ENCODE measurements at places on chromosomes 16 and 17. TPM values are rescaled to one million over a fixed set of nuclear protein-coding genes. Genes with fewer than 3 reads are reported as not detected.

DNA sequence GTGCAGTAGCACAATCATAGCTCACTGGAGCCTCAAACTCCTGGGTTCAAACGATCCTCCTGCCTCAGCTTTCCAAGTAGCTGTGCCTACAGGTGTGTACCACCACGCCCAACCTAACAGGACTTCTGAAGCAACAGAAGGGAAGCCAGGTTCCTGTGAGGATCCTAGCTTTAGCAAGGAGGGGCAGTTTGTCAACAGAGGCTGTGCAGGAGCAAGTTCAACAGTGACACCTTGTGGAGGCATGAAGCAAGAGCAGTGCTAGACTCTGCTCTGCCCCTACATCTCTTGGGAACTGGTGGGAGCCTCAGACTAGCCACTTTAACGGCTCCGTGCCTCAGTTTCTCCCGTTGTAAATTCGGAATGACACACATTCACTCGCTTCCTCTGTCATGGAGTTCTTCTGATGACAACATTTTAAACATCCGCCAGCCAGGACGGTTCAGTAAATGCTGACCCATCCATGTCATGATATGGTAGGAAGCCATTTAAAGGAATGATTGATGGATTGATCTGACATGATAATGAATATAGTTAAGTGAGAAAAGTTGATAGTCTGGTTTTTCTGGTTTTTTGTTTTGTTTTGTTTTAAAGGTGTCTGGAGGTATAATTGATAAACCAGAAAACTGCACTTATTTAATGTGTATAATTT lies 218.7 kb downstream of the MRTFB start:
- peak; percentile 31 for DNase-seq

DNA sequence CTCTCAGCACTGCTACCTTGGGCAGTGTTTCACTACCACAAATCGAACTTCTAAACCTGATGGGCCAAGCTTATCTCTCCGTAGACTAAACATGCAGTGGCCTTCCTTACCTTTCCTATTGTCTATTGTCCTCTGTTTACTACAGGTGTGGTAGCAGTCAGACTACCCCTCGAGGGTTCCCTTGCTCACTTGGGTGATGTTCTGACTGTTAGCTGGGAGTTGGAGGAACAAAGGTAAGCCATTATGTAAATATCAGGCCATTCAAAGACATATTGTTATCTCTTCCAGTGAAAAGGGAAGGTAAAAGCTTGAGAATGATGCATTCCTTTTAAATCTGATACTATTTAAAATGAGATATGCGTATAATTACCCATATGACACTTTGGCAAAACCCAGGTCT lies 828.3 kb upstream of the EEF2KMT start:
- no peak for DNase-seq

DNA sequence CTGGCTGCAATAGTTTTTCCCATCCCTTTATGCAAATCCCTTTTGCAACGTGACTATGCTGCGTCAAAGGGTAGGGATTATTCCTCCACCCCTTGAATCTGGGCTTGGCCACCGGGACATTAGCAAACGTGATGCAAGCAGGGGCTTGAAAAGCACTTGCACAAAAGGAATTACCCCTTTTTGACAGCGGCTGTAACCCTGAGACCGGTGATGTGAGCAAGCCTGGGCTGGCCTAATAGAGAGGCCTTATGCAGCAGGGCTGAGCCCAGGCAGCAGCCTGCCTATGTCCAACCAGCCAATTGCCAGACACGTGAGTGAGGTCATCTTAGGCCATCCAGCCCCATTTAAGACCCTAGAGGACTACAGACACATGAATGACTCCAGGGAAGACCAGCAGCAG lies 30.4 kb upstream of the PAFAH1B1 start:
- no peak for DNase-seq

- no peak for DNase-seq
Observed at GRCh38 chr17:4163951-4164350, 21.0 kb downstream of the CYB5D2 start.

DNA sequence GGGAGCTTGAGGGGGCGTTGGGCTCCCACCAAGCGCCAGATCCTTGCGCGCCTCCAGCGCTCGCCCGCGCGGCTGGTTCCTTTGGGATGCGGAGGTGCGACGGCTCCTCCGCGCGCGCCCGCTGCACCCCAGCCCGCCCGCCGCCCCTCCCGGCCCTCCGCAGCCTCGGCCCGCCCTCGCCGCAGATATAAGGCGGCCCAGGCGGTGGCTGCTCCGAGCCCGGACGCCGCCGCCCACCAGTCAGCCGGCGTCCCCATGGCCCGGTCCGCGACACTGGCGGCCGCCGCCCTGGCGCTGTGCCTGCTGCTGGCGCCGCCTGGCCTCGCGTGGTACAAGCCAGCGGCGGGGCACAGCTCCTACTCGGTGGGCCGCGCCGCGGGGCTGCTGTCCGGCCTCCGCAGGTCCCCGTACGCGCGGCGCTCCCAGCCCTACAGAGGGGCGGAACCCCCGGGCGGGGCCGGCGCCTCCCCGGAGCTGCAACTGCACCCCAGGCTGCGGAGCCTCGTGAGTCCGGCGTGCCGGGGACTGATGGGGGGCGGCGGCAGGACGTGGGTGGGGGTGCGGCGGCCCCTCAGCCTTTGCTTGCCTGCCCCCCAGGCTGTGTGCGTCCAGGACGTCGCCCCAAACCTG lies at the start of gene NPB:
TSS of gene NPB (plus strand) at position 216 of the 630 bp plus-strand sequence. CDS start at position 256, 40 bp downstream.
- no peak for DNase-seq

GRCh38 chr17:43994272-43995149 lies 9.9 kb upstream of the NAGS start:
- peak; percentile 84 for DNase-seq

PDIA2 gene
- 2.4 TPM for polyA plus RNA-seq

ZNF597 gene
- 1.2 TPM for polyA plus RNA-seq

DNA sequence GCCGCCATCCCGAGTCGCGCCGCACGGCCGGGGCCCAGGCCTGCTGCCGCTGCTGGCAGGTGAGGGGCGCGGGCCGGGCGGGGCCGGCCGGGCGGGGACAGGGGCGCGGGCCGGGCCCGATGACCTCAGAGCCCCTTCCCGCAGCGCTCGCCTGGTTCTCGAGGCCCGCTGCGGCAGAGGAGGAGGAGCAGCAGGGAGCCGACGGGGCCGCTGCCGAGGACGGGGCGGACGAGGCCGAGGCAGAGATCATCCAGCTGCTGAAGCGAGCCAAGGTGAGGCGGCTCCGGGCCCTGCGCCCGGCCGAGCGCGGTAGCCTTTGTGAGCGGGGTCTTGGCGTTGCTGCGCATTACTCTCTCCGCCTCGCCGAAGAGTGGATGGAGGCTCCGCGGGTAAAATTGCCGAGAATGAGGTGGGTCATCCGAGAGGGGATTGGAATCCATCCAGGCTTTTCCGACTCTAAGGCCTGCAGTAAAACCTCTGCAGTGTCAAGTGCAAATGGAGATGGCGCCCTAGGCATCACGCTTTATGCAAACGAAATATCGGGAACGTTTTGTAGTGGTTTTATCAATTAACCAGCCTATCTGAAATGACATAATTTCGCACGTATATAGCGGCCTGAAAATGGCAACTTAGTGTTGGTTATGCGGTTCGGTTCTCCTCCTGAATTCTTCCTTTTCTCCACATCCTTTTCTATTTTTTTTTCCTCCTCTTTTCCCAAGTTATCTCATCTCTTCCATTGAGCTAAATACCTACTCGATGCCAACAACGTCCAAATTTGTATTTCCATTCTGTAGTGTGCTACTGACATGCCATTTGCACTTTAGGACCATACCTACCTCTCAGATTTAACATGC lies 577 bp downstream of the TTC19 start:
- DNase-seq = no peak

- DNase-seq = peak; percentile 96
Observed at GRCh38 chr16:67279296-67280089, at the start of gene PLEKHG4. Gene PLEKHG4, plus strand, starts transcription at chr16:67279532. Its CDS starts 513 bp downstream, at chr16:67280045.

GRCh38 chr16:85002099-85002541 lies 9.2 kb downstream of the ZDHHC7 start:
- no peak for DNase-seq

CDRT4 gene
- 14.2 TPM for polyA plus RNA-seq

DNA sequence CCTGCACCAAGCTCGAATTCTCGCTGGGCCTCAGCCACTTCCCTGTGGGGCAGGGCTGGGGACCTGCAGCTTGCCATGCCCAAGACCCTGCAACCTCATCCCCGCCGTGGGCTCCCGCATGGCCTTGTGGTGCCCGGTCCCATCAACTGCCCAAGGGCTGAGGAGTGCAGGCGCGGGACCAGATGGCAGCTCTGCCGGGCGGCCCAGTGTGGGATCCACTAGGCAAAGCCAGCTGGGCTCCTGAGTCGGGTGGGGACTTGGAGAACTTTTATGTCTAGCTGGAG lies 408.6 kb downstream of the UTP18 start:
- no peak for DNase-seq

NPW gene
- polyA plus RNA-seq = 2.5 TPM

DNA sequence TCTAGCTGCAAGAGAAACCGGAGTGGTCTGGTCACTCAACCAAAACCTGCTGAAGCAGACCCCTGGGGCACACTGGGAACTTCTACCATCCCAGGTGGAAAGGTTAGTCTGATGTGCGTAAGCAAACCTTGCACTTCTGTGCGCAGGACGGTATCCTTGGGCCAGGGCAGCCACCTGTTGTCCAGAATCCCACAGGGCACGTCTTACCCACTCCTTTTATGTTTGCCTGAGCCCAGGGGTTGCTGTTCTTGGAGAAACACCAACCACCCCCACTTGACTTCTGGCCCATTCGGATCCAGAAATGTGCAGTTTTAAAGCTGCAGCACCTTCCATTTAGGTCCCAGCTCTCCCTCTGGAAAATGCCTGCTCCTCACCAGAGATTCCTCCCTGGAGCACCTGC lies 18.7 kb downstream of the TBC1D24 start:
- no peak for DNase-seq

DNA sequence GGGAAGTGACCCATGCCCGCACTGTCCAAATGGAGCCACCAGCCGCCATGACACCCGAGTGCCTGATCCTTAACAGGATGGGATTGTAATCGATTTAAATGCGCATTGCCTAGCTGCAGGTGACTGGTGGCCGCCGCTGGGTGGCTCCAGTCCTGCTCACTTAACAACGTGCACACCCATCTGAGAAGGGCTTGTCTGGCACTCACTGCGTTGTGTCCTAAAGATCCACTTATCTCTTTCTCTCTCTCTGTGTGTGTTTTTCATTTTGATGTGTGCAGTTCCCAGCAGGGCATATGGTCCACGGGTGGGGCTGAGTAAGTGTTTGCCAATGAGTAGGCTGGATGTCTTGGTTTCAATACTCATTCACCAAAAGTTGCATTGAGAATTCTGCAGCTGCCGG lies 80.6 kb downstream of the IRF8 start:
- no peak for DNase-seq

DNA sequence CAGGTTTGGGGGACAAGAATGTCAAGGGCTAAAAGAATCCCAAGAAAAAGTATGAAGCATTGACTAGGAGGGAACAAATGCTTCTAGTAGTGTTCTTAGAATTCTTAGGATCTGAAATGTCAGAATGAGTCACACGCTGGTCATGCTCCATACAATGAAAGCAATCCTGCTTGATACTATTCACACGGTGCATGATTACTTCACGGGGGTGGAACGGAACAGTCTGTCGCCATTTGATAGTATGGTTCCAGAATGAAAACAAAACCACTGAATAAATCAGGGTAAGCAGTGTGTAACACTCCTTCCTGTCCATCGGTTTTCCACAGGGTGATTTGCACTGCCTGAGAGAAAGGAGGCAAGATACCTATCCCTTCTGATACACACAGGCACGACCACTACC lies 22.9 kb upstream of the YWHAE start:
- no peak for DNase-seq

DNA sequence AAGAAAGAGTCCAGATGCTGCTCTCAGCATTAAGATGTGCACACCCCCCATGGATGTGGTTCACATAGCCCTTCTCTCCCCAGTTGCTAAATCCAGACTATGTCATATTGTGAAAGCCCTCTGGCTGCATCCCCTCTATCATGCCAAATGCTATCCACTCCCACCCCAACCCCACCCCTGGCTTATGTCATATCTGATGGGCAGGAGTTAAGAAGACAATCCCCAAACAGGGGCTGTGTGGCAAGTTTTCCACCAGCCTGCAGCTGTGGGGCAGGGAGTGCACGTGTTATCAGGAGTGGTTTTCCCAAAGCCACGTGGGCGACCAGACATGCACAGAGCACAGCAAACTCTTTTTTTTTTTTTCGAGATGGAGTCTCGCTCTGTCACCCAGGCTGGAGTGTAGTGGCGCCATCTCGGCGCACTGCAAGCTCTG lies 10.0 kb downstream of the FAM117A start:
- DNase-seq = no peak

DNA sequence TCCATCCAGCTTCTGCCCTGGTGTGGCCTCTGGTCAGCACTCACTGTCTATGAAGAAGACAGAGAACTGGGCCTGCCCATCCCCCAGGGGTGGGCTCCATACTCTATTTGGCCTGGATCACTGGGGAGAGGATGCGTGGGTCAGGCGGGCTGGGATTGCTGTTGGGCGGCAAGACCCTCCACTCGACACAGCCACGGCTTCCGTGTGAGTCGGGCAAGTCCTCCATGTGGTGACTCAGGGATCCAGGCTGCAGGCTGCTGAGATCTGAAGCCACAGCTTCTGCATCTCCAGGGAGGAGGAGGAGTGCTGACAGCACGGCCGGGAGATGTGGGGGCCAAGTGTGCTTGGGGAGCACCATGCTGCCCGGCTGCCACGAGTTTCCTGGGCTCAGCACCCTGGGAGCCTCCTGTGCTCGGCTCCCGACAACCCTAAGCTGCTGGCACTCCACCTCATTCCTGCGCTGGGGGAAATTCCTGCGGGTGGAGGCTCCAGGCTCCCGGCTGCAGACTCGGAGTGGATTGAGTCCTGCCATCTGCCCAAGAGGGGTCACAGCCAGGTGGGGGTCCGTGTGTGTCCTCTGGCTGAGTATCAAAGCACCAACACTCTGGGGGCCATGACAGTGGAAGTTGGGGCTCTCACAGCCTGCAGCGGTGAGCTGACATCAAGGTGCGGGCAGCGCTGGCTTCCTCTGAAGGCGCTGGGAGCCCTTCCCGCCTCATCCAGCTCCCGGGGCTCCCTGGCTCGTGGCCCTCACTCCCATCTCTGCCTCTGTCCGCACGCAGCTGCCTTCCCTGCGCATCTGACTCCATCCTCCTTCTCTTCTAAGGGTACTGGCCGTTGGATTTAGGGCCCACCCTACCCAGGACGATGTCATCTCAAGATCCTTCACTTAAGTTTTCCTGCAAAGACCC lies 24.4 kb upstream of the CBFA2T3 start:
- no peak for DNase-seq

MEFV gene
- 1.2 TPM for polyA plus RNA-seq

COG7 gene
- 17.5 TPM for polyA plus RNA-seq

ATP2A3 gene
- polyA plus RNA-seq = 189 TPM

- peak; percentile 67 for DNase-seq
Observed at GRCh38 chr17:79080761-79081290, 6.2 kb downstream of the ENGASE start.

GRCh38 chr17:77356690-77357201 lies 216.0 kb downstream of the SEC14L1 start:
- no peak for DNase-seq

ANKRD40CL gene
- polyA plus RNA-seq = not detected

DNA sequence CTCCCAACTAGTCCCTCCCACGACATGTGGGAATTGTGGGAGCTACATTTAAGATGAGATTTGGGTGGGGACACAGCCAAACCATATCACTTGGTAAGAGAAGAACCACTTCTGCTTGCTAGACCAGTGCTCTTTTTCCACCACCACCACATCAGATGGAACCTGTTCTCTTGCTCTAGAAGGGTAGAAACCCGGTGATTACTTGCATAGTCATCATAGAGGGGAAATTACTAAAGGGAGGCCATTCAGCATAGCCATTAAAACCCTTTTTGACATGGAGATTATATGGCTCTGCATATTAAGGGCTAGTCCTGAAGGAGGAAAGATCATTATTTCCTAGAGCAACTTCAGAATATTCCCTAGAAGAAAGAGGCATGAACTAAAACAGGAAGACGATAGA lies 1188.0 kb downstream of the CDH11 start:
- DNase-seq = no peak

- DNase-seq = no peak
Observed at GRCh38 chr17:38982858-38983746, 15.9 kb upstream of the FBXO47 start.
